ENCODE measurements at places on chromosomes 6 and 20. TPM values are rescaled to one million over a fixed set of nuclear protein-coding genes. Genes with fewer than 3 reads are reported as not detected.

GRCh38 chr6:32153564-32154513 lies at the start of gene PPT2:
Gene PPT2 (plus strand): TSS chr6:32154141. CDS start chr6:32154595, 454 bp downstream.
- peak; percentile 91 for DNase-seq

GRCh38 chr6:34990971-34991560 lies 102.0 kb downstream of the ANKS1A start:
- no peak for DNase-seq

The TASP1 gene
- 24.0 TPM for total RNA-seq

- no peak for DNase-seq
Observed at GRCh38 chr6:3284436-3284876, 25.7 kb downstream of the PSMG4 start.

The NMBR gene
- total RNA-seq = not detected

The C6orf15 gene
- total RNA-seq = not detected

DNA sequence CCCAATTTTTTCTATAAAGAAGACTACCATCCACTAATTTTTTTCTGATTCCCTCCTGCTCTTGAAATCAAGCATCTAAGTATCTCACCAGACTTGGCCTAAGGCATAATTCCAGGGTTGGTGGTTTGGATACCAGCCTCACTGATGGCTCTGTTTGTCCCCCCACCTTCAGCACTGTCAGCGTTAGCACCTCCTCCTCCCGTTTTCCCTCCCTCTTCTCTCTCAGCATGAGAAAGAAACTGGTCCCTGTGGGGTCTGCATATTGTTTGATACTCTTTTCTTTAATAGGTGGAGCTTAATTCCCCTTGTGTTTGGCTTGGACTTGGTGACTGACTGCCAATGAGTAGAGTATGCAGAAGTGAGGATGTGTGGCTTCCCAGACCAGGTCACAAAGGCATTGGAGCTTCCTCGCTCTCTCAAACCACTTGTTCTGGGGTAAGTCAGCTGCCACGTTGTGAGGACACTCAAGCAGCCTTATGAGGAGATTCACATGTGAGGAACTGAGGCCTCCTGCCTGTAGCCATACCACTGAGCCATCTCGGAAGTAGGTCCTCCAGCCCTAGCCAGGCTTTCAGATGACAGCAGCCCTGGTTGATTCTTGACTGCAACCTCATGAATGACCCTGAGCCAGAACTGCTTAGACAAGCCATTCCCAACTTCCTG lies 65.2 kb downstream of the RIOK1 start:
- DNase-seq = no peak

- no peak for DNase-seq
Observed at GRCh38 chr20:38831049-38831691, 25.7 kb downstream of the PPP1R16B start.
